ENCODE measurements at places on chromosomes 7 and 10. TPM values are rescaled to one million over a fixed set of nuclear protein-coding genes. Genes with fewer than 3 reads are reported as not detected.

DNA sequence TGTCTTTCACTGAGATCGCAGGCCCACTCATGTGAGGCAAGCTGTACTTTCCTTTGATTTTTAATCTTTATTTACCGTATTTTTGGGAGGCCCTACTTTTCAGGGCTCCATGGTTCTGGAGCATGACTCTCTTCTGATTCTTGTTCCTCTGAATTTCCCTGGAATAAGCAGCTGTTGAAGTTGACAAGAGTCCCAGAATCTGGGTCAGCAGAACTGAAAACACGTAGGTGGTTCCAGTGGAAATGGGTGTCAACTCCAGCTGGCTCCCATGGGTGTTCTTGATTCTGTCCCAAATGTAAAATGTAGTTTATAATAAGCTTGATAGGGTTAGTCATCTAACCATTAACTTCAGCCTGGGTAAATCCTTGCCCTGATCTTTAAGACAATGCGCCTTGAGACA, 409.4 kb downstream of the GATA3 start:
- no peak for DNase-seq

- no peak for DNase-seq
Observed at GRCh38 chr10:67156239-67156638, 230.4 kb downstream of the LRRTM3 start.

- no peak for DNase-seq
Observed at GRCh38 chr7:115066050-115066449, 144.2 kb downstream of the MDFIC start.

GRCh38 chr7:47239931-47240421, 341.9 kb downstream of the TNS3 start:
- DNase-seq = peak; percentile 68

GRCh38 chr10:121490871-121491519, 107.2 kb downstream of the FGFR2 start:
- DNase-seq = peak; percentile 76

The CALD1 gene
- 190 TPM for polyA plus RNA-seq

The ICA1 gene
- 5.6 TPM for polyA plus RNA-seq

GRCh38 chr7:143387156-143387975, 6.2 kb downstream of the ZYX start:
- no peak for DNase-seq

- DNase-seq = no peak
Observed at GRCh38 chr7:13641714-13642113, 347.8 kb downstream of the ETV1 start.

The TMEM176B gene
- 14.2 TPM for polyA plus RNA-seq

DNA sequence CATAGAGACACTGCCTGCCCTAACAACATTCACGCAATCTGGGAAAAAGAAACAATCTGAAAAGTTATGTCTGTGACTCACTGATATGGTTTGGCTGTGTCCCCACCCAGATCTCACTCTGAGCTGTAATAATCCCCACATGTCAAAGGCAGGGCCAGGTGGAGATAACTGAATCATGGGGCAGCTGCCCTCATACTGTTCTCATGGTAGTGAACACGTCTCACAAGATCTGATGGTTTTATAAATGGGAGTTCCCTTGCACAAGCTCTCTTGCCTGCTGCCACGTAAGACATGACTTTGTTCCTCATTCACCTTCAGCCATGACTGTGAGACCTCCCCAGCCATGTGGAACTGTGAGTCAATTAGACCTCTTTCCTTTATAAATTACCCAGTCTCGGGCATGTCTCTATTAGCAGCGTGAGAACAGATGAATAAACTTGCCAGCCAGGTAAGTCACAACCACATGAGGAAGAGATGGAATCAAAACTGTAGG, 341.5 kb upstream of the AOAH start:
- DNase-seq = no peak

GRCh38 chr10:132571650-132572544, 34.3 kb downstream of the INPP5A start:
- DNase-seq = no peak

- no peak for DNase-seq
Observed at GRCh38 chr7:69811476-69812308, 213.4 kb downstream of the AUTS2 start.

The AS3MT gene
- polyA plus RNA-seq = 8.0 TPM

DNA sequence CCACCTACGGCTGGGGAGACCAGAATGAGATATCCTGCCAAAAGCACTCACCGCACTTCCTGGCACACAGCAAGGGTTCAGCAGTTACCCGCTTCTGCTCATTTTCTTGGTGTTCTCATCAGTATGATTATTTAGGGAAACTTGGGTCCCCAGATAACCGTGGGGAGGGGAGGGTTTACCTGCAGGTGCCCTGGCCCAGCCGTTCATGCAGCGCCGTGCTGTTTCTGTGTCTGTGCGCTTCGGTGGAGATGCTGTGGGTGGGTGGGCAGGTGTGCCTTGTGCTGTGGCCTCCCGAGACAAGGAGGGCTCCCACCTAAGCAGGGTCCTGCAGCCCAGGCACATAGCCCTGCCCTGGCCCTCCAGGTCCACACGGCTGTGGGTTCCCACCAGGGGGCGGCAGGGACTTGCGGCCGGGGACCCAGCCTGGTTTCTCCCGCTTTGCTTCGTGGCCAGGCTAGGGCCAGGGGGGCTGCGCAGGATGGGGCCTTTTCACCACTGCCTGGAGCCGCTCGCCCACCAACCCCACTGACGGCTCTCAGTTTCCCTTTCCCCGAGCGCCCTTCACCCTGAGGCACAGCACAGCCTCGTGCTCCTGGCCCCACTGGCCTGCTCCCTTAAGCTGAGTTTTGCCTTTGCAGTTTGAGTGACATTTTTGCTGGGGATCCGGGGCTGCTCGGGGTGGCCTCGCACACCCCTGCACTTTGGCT, 78.5 kb downstream of the LHPP start:
- peak; percentile 31 for DNase-seq

The HHEX gene
- 8.1 TPM for polyA plus RNA-seq

GRCh38 chr7:155590215-155591018, 44.1 kb upstream of the CNPY1 start:
- DNase-seq = peak; percentile 26

DNA sequence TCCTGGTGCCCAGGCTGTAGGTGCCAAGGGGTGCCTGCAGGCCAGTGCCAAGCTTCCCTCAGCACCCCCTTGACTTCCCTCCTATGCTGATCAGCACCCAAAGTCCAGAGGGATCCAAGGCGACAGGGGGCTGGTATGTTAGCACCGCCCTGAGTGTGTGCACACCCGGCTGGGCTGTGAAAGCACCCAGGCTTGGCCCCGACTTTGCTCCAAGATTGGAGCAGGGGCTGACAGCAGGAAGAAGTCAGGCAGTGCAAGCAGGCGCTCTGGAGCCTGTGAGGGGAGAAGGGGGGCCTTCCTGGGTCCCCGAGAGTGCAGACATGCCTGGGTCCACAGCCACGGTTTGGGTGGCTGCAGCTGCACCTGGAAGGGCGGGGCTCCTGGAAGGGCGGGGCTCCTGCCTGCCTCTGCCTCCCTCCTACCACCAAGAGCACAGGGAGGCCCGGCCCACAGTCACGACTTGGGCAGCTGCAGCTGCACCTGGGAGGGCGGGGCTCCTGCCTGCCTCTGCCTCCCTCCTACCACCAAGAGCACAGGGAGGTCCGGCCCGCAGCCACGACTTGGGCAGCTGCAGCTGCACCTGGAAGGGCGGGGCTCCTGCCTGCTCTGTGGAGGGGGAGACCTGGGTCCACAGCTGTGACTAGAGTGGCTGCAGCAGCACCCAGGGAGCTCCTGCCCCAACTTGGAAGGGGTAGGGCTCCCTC, 30.2 kb upstream of the ZMYND11 start:
- DNase-seq = no peak

The JAKMIP3 gene
- polyA plus RNA-seq = 0.65 TPM

DNA sequence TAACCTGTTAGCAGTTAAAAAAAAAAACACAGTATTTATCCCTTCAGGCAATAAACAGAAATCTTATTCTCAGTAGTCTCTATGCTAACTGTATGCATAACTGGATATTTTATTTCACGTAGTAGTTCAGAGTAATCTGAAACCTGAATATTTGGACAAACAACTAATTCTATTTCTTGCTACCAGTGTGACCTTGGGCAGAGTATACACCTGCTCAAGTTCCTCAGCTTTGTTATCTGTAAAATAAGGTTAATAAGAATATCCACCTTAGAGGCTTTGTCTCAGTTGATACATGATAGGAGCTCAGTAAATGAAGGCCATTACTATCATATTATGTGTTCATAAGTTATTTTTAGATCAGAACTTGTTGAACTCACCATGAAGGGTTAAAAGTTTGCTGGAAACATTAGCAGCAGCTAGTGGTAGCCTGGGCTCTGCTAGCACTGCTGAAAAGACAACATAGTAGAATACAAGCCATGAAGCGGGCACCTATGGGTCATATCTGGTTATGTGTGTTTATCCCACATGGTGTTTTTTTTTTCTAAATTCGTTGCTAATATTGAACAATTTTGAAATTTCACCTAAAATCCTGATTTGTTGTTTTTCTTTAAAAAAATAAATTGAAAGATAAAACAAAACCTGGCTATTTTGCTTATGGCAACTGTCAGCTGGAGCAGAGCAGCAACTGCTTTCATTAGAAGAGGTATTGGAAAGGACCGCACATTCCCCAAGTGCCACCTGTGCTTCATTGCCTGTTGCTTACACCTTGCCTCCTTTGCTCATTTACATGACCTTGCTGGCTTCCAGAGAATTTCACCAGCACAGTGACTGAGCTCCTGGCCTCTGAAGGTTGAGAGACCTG, 303.0 kb downstream of the PRKG1 start:
- DNase-seq = no peak

The BMPR1A gene
- polyA plus RNA-seq = 43.0 TPM

The STEAP1 gene
- 1.3 TPM for polyA plus RNA-seq

The OLAH gene
- 0.16 TPM for polyA plus RNA-seq

DNA sequence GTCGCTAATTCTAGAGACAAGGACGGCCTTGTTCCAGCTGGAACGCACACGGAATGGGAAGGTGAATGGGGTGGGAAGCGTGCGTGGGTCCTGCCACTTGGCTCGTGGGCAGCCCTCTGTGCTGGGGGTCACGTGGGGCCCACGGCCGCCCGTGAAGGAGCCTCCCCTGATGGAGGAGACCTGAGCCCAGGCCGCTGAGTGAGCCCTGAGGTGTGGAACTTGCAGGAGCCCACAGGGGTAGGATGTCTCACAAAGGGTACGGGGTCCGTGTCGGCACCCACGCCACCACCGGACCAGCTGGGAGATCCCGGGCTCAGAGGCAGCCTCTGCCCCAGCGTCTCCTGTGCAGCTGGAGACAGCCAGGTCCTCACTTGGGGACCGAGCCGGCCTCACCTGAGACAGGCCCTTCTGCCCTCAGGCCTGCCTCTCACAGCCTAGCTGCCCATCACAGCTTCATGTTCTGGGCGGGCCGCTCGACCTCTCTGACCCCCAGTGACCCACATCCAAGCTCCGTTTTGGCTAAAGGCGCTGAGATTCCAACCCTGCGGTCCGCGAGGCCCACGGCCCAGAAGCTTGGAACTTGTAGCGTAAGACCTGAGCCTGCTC, 84.8 kb downstream of the FOXL3 start:
- no peak for DNase-seq

GRCh38 chr10:22837771-22838170, 90.1 kb upstream of the ARMC3 start:
- no peak for DNase-seq

DNA sequence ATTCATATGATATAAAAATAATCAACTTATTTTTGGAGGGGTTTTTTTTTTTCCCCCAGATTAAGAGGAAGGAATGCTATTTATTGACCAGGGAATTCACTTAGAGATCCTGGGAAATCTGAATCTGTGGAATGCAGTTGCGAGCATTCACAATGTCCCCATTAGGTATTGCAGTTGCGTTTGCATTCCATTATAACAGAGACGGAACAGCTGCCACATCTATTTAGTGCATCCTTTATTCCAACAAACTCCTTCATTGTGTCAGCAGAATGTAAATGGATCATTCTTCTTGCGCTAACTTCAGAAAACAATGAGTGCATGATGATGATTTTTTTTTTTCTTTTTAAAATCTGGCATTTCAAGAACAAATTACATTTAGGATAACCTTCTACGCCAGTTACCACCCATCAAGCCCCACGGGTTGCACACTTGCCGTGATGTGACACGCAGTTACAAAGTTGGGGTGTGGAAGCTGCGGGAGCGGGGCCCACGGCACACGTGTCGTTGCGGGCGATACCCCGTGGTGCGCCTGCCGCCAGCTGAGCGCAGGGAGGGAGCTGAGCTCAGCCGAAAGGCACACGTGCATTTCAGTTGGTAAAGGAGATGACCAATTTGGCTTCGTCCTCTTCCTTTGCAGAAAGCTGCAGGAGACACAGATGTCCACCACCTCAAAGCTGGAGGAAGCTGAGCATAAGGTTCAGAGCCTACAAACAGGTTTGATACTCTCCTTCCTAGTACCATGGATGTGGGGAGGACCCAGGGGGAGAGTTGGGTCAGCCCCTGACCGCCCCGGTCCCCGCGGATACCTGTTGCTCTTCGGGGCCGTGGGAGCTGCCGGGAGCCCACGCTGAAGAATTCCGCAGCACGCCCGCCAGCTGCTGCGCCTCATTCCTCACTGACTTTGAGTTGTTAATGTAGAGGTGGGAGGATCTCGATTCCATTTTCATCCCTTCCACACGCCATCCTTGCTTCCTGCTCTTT, 175.3 kb upstream of the SH2B2 start:
- no peak for DNase-seq

DNA sequence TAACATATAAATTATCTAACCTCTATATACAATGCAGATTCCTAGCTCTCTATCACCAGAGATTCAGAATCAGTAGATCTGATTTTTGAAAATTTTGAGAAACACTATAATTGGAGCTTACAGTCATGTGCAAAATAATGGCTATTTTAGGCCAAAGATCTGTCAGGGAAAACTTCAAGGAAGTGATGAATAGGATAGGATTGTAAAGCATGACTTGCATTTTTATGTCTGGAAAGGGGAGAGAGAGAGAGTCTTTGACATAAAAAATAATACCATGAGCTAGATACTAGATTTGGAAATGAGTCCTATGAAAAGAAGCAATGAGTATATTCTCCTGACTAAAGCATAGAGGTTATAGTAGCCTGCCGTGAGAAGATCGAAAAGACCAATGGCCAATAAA, 181.1 kb downstream of the SDHAF3 start:
- DNase-seq = no peak

GRCh38 chr10:70615784-70616522, 13.4 kb upstream of the PRF1 start:
- no peak for DNase-seq

The CUZD1 gene
- polyA plus RNA-seq = 1.2 TPM

DNA sequence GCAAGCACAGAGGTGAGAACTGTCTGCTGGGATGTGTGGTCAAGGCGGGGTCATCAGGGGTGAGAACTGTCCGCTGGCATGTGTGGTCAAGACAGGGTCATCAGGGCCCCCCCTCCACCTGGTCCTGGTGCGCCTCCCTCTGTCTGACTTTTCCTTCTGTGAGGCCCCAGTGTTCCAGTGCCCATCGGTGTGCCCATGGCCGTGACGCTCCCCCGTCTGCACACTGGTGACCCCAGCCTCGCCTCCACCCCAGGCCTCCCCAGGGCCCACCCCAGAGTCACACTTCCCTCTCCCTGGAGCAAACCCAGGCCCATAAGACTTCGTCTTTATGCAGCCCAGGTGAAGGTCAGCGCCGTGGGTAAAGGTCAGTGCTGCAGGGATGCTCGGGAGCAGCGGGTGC, 70.1 kb upstream of the TCERG1L start:
- DNase-seq = no peak
